Cortex of kidney (tissue), 1 donor: ENCODE measurements at places on chromosomes 12 and 14.

DNA sequence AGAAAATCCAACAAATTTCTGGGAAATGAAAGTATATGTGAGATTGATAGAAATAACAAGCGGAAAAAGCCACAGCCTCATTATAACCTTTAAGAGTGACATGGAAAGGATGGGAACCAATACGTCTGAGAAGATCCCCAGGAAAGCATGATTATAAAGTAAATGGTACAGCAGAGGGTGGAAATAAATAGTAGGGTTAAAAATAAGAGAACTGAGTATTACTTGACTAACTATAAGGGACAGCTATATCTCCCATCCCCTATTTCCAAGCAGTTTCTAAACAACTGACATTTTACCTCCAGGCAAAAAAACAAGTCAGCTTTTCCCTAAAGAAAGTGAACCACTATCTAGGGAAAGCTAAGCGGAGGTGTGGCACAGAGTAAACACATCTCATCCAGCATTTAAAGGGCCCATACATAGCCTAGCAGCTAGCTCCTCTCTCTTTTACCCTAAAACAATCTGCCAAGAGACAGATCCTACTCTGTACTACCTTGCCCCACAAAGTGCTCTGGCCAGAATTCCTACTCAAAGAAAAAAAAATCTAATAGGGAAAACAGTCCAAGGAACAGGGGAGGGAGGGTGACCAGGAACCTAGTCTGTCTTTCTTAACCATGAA is 11.2 kb downstream of the OSBPL8 start:
- DNase-seq: no peak

- no peak for DNase-seq
These were observed 73.4 kb downstream of the GAS2L3 start for GRCh38 chr12:100646896-100647295.

GRCh38 chr14:29016050-29016900 is 249.7 kb downstream of the FOXG1 start:
- no peak for DNase-seq

DNA sequence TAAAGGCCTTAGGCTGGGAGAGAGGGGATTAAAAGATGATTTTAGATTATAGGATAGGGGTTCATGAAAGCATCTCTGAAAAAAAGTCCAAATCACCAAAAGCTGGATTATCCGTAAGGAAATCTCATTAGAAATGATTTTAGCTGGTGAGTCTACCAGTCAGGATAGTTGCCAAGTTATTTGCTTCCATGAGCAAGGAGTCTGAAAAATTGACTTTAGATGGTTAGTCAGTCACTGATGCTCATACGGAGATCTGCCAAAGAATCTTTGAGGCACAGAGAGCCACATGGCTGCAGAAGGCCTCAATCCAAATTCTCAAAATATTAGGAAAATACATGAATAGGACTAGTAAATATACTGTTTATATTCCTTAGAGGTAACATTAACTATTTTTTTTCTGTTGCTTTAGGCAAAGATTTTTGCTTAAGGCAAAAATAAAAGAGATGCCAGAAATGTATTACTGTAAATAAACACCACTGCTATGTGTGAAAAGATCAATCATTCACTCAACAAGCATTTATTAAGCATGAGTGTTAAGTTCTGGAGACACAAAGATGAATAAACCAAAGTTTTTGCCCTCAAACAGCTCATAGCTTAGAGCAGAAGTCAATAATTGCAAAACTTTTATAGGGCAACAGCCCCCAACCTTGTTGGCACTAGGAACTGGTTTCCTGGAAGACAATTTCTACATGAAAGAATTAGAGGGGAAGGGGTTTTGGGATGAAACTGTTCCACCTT is 105.2 kb downstream of the BBS10 start:
- no peak for DNase-seq

DNA sequence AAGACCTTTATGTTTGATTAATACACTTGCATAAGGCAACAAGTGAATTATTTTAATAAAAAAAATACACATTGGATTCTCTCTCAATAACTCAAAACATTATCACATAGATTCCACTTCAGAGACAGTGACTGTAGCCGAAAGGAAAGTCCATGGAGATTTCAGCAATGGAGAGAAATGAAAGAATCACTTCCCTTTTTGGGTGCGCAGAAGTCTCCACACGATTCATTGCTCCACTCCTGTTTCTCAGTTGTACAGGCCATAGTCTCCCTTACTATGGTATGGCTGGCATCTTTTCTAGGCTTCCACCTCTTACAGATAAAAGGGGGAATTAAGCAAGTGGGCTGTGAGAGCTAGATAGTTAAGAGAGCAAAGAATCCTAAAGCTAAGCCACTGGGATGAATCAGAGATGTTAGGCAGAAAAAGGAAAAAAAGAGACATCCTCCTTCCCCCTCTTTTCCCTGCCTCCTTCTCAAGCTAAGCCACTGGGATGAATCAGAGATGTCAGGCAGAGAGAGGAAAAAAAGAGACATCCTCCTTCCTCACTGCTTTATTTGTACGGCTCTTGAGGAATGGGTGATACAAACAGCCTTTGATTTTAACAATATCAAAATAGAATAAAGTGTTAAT is 16.3 kb downstream of the ST8SIA1 start:
- DNase-seq: no peak

GRCh38 chr12:50984586-50985298 is 32.4 kb downstream of the HIGD1C start:
- no peak for DNase-seq

DNA sequence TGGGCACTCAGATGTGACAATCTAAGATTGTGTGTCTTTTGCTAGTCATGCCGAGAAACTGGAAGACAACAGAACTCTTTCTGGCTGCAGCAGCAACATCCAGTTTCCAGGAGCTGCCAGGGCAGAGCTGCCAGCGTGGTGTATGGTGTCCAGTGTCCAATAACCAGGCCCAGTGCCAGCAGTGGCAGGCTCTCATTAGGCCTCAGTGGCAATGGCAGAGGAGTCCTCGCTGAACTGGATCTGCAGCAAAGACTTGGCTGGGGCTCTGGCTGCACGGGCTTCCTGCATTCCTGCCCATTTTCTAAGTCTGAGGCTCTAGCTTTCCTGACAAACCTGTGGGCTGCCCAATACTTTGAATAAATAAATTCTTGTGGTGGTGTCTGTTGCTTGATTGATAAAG is 26.2 kb upstream of the PPM1A start:
- no peak for DNase-seq

- DNase-seq: no peak
These were observed 323.4 kb upstream of the SFSWAP start for GRCh38 chr12:131387281-131388163.

DNA sequence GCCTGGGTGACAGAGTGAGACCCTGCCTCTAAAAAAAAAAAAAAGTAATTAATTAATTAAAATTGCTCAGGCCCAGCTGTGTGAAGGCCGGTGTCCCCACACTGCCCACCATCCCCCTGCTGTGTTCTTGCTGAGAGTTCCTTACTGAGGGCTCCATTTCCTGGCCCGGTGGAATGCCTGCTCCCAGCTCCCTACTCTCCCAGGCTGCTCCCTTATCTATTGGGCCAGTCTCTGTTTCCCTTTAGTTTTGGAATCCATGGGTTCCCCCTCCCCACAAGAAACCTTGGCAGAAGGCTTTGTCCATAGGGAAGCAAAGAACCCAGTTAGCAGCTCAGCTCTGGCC is 19.0 kb downstream of the MLXIP start:
- DNase-seq: no peak

- DNase-seq: no peak
These were observed 140.1 kb downstream of the ATP23 start for GRCh38 chr12:58081488-58081887.

GRCh38 chr14:95281560-95282176 is 38.0 kb downstream of the CLMN start:
- no peak for DNase-seq

GRCh38 chr14:50001999-50002925 is 109.4 kb downstream of the ARF6 start:
- no peak for DNase-seq

GRCh38 chr14:49924852-49925251 is 32.0 kb downstream of the ARF6 start:
- DNase-seq: no peak

DNA sequence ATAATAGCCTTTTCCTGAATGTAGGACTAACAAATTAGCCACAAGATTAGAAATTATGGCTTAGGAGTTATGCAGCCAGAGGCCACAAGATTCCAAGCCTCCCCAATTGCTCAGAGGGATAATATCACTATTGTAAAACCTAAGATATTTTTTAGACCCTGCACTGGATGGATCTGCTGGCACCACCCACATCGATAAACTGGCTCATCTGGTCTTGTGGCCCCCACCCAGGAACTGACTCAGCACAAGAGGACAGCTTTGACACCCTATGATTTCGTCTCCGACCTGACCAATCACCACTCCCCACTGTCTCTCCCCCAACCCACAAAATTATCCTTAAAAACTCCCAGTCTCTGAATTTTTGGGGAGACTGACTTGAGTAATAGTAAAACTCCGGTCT is 54.7 kb downstream of the CPM start:
- DNase-seq: no peak

DNA sequence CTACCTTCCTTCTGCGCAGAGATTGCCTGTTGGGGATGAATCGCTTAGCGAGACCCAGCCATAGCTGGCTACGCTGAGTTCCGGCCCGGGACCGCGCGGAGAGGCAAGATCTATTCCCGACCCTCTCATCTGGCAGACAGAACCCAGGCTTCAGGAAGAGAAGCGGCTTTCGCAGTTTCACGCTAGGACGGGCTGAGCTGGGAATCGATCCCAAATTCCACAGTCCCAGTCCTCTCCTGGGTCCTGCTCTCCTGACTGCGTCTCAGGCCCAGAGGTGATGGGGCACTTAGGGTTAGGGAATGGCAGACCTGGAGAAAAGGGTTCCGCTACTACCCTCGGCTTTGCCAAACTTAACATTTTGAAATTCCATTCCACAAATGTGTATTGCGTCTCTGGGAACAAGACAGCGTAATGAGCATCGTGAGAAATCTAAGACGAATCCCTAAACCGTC is 2.8 kb downstream of the PTPN21 start:
- no peak for DNase-seq
